ENCODE measurements at places on chromosomes 13 and 19.

DNA sequence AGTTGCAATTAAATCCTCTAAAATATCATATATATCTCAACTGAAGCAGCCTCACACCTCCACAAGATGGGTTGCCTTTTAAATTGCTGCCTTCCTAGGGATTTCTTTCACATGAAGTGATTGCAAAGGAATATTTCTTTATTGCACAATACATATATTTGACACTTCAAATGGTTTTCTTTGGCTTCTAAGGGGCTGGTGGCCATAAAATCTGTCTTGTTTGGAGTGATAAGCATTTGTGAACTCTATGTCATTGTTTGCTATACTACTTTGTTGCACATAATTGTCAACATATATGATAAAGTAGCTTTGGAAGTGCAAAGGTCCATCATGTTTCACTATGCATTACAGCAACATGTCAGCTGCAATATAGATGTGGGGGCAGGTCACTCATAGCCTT lies 2380.9 kb downstream of the PCDH9 start:
- no peak for DNase-seq

DNA sequence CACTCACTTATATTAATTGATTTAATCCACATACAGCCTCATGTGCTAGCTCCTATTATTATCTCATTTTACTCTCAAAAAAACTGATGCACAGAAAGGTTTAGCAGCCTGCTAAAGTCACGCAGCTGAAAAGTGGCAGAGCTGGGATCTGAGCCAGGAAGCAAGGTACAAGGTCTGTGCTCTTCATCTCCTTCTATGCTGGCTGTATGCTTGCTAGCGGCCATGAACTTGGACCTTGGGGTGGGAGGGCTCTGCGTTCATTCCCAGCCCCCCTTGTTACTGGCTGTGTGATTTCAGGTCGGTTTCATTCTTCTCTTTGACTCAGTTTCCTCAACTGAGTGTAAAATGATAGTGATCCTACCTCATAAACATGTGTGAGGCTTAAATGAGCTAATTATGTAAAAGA lies 69.8 kb downstream of the ALOX5AP start:
- no peak for DNase-seq

- DNase-seq, result no peak
Measured at GRCh38 chr13:44236370-44236769, 137.3 kb upstream of the SERP2 start.

DNA sequence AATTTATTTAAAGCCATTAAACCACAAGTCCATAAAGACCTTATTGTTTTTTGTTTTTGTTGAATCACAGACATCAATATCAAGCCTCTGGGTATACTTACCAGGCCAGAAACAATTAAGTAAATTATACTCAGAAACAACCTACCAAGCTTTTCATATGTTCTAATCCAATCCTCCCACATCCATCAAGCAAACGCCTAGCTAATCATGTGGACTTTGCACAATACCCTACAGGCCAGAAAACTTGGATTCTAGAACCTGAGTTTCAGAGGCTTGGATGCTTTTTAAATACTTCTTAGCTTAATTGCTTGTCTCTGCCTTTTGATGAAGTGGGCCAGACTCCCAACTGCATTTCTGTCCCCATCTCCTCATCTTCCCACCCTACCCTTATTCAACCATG lies 39.9 kb downstream of the TGDS start:
- DNase-seq, result no peak

DNA sequence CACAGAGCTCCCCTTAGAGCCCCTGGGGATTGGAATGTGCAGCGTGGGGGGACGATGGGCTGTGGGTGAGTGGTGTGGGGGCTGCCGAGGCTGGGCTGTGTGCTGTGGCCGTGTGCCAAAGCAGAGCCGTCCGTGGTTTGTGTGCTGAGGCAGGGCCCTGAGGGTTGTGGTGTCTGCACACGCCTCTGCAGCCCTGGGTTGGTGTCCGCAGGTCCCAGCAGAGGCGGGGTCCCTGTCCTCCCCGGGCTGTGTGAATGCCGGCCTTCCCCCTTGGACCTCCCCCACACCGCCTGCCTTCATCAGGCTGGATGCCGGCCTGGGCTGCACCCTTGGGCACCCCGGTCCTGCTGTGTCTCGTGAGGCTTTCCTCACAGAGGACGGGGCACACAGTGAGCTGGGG lies 26.1 kb downstream of the DOT1L start:
- DNase-seq, result no peak

DNA sequence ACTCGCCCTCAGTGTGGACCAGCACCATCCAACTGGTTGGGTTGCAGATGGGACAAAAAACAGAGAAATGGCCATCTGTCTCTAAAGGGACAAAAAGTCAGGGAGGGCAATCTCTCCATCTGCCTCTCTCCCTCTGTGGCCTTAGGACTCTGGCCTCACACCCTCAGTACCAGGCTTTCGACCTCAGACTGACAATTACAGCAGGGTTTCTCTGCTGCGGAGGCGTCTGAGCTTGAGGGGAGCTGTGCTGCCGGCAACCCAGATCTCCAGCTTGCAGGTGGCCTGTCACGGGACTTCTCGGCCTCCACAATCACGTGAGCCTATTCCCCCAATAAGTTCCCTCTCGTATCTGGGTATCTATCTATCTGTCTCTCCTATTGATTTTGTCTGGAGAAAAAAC lies 27.7 kb downstream of the MLLT1 start:
- no peak for DNase-seq

DNA sequence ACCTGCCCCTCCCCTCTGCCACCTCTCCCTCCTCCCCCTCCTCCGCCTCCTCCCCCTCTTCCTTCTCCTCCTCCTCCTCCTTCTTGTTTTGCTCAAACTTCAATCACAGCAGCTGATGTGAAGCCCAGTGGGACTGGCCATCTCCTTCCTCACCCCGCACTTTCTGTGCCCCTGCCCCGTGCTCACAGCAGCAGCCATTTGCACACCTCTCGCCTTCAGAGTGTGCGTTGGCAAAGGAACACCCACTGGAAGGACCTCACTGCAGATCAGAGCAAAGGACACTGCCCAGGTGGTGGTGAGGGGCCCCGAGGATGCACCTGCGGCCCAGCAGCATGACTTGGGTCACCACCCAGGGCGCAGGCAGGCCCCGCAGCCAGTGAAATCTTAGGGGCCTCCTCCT lies 98.8 kb downstream of the SOX1 start:
- DNase-seq, result no peak

GRCh38 chr13:76610819-76611415 lies 275.3 kb downstream of the KCTD12 start:
- DNase-seq, result no peak

DNA sequence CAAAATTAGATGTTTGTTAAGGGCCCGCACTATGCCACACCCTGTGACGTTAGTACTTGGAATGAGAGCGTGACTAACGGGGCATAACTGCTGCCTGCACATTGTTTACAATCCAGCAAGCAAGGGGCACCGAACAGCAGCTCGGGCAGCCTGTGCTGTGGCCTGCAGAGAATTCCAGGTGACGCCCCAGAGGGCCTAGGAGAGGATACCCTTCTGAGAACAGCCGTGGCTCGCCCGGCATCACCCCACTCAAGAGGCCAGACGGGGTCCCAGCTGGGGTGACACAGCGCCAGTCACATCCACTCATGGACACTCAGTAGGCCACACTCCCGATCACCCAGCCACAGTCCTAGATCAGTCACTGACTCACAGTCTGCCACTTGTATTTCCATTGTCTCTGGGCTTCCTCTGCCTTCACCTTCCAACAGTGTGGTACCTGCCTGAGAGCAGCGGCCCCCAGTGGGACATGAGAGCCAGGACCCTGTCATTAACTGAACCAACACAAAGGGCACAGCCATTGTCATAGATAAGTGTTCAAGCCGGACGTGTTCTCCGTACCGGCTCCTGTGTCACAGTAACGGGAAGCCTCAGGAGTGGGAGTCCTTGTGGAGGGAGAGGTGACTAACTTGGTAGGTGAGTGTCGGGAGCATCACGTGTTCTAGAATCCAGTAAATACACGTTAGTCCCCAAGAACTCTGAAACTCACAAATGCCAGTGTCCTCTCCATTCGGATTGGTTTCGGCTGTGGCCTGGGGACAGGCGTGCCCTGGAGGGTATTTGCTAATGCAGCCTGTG lies 7.5 kb downstream of the ZNF331 start:
- no peak for DNase-seq

- peak; percentile 8 for DNase-seq
Measured at GRCh38 chr13:20401931-20402856, 123.5 kb downstream of the CRYL1 start.

DNA sequence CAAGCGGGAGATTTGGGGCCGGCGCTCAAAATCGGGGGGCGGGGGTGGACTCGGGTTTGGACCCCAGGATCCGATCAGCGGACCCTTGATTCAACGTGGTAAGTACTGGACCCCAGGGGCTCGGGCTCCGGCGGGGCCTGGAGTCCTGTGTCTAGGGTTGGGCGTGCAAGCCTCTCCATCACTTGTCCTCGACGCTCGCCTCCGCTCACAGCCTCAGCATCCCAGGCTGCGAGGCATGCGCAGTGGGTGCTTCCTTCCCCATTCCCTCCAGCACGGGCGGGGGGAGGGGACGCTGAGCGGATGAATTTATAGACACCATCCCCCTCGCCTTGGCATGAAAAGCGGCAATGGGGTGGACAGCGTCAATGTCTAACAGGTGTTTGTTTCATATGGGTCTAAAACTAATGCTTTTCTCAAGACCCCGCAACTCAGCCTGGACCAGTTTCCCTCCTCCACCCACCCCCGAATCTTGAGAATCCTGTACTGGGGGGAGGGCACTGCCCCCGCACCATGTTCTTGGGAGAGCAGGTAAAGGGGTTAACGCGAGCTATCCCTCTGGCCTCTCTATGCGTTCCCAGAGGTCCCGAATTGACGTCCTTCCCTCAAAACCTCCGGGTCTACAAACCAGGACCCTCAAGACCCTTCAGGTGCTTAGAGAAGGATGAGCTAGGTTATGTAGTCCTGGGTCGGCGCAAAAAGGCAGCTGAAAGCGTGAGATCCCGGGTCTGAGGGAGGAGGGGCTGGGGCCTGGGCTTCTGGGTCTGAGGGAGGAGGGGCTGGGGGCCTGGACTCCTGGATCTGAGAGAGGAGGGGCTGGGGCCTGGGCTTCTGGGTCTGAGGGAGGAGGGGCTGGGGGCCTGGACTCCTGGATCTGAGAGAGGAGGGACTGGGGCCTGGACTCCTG lies 579 bp downstream of the CPT1C start:
- DNase-seq, result no peak

GRCh38 chr13:94967183-94968039 lies 255.1 kb upstream of the SOX21 start:
- peak; percentile 38 for DNase-seq

DNA sequence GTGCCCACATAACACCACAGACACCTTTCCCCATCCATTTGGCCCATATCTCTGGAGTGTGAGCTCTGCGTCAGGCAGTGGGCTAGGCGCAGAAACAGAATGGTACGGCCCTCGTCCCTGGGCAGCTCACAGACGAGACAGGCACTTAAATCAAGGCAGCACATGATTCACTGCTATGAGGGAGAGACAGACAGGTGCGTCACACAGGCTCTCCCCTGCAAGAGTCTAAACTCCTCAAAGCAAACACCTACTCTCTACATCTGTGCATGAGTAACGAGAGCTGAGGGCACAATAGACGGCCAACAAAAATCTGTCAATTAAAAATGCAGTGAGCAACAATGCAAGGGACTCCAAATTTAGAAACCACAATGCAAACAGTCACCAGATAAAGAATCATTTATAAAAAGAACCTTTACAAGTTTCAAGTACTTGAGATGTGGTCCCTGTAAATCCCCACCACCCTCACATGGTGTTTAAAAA lies 348.9 kb downstream of the UQCRFS1 start:
- DNase-seq, result no peak

- DNase-seq, result no peak
Measured at GRCh38 chr13:26721251-26722121, 39.1 kb downstream of the GPR12 start.

DNA sequence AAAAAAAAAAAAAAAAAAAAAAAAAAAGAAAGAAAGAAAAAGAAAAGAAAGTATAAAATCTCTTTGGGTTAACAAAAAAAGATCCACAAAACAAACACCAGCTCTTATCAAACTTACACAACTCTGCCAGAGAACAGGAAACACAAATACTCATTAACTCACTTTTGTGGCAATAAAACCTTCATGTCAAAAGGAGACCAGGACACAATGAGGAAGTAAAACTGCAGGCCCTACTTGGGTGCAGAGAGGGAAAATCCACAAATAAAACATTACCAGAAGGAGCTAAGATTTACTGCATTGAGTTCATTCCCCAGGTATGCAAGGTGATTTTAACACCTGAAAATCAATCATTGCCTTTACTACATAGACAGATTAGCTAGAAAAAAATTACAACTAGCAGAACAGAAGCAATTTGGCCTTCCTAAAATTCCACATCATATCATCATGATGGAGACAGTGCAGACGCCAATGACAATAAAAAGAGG lies 9.6 kb upstream of the CEACAM5 start:
- DNase-seq, result no peak

- no peak for DNase-seq
Measured at GRCh38 chr19:42471554-42472249, 29.0 kb upstream of the CXCL17 start.

DNA sequence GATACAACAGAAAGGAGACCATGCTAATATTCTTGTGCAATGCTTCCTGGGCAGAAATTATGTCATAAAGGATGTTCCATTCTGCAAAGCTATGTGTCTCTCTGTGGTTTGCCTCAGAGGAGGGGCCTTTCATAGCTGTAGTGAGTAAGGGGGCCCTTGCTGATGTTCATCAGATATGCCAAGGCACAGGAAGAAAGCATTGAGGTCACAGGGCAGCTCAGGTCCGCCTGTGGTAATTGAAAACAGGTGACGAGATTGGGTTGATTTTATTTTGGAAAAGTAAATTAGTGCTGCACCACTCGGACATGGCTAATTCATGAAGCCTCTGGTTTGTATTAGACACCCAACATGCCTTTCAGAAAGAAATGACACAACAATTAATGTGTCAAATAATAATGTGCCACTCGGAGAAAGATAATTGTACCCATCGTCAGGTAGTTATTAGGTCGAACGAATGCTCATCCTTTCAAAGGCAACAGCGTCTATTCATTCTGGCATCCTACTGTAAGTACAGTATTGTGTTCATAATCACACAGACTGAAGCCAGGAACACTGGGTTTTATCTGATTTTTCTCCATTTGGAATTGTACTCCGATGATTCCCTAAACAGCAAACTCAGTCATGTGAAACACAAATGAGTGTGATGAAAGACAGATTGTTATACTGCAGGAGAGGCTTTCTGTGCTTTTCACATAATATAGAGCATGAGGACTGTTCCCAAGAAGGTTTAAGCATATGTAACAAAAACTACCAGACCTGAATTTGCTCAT lies 421.6 kb upstream of the KLF12 start:
- DNase-seq, result no peak

- DNase-seq, result no peak
Measured at GRCh38 chr19:7879836-7880235, 5.6 kb upstream of the PRR36 start.

- DNase-seq, result peak; percentile 78
Measured at GRCh38 chr13:46553886-46554858, 1.2 kb downstream of the LRCH1 start.

GRCh38 chr19:22427547-22427946 lies 5.4 kb upstream of the ZNF98 start:
- no peak for DNase-seq

- no peak for DNase-seq
Measured at GRCh38 chr13:52992110-52992509, 36.5 kb upstream of the OLFM4 start.
